HCT116 (cell line): ENCODE measurements at places on chromosomes 13 and 19. TPM values are rescaled to one million over a fixed set of nuclear protein-coding genes. Genes with fewer than 3 reads are reported as not detected.

Gene LPAR2
- total RNA-seq: 28.2 TPM

Gene VAV1
- total RNA-seq: 20.6 TPM

Gene RUBCNL
- total RNA-seq: 0.42 TPM

Gene PTH2
- 9.5 TPM for total RNA-seq

Gene GRK1
- not detected for total RNA-seq

Gene SRRM5
- total RNA-seq: not detected

Gene DAZAP1
- total RNA-seq: 191 TPM

Gene METTL21C
- not detected for total RNA-seq

Gene KIR2DL1
- not detected for total RNA-seq

Gene PEAK3
- total RNA-seq: not detected

Gene EGLN2
- total RNA-seq: 58.6 TPM

Gene SIGLEC5
- total RNA-seq: not detected

Gene OR7C1
- not detected for total RNA-seq

Gene ANO8
- 22.9 TPM for total RNA-seq

Gene ZNF799
- total RNA-seq: 3.6 TPM

Gene LYPD5
- total RNA-seq: 7.6 TPM

Gene KBTBD6
- 9.1 TPM for total RNA-seq

Gene LENG1
- 7.6 TPM for total RNA-seq

Gene TGFB1
- 54.6 TPM for total RNA-seq

Gene NKPD1
- total RNA-seq: 0.64 TPM

Gene GRIK5
- 1.7 TPM for total RNA-seq
